ENCODE measurements at places on chromosomes 2 and 18.

- no peak for DNase-seq
Observed at GRCh38 chr2:232854082-232854481, 16.0 kb upstream of the SNORC start.

GRCh38 chr2:51329512-51329911 is 297.6 kb upstream of the NRXN1 start:
- DNase-seq: no peak

GRCh38 chr2:86552889-86553288 is 10.4 kb downstream of the CHMP3 start:
- DNase-seq: no peak

- no peak for DNase-seq
Observed at GRCh38 chr18:59799383-59800015, 100.3 kb upstream of the PMAIP1 start.

DNA sequence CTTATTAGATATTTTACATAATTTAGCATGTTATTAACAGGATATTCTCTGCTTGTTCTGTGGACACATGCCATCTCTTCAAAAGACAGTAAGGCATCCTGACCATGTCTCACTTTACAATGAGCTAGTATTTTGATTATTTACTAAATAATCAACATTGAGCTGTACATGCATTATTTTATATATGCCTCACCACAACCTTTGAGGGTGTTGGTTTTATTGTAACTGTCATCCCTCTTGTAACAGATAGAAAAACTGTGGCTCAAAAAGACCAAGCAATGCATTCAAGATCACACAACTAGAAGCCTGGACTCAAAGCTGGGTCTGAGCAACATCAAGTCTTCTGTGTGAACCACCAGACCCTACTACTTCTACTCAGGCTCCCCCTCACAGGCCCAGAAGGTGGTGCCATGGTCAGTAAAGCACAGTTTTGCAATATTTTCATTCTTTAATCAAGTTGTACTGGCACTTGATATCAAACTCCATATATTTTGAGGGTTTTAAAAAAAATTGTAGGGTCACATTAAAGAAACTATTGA is 105.1 kb upstream of the ARL5A start:
- DNase-seq: no peak

DNA sequence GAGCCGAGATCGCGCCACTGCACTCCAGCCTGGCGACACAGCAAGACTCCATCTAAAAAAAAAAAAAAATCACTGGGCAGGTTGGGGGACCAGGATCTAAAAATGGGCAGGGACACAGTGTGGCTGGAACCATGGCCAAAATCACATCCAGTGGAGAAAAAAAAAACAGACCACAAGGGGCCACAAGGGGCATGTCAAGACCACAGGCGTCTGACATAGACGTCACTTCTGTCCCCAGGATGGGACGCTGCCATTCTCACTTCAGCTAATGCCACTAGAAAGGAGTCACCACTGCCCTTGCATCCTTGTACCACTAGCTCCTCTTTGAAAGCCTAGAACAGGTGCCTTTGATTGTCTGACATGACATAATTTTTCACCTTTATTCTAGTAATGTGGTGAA is 2.5 kb upstream of the POMC start:
- no peak for DNase-seq

DNA sequence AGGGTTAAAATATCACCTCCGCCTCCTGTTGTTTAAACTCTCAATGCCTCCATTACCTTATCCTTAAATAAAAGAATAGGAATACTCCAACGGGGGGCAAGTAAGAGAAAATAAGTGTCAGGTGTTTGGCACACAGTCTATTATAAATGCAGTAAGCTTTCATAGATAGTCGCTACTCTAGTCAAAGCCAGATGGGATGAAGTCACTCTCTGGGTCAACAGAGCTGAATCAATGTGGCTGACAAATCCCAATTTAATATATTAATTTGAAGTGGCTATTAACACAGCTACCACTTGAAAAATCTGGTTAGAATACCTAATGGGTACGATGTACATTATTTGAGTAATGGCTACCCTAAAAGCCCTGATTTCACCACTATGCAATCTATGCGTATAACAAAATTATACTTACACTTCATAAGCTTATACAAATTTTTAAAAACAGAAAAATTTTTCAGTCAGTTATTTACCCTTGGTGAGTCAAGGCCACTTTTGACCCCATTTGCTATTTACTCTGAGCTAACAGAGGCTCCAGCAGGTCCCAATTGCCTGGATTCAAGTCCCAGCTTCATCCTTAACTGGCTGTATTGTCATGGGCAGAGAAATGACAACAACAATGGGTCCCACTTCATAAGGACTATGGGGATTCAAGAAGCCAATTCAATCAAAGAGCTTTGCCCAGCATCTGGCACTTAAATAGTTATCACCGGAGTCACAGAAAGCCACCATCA is 167.5 kb upstream of the PID1 start:
- no peak for DNase-seq

- no peak for DNase-seq
Observed at GRCh38 chr2:226531061-226531810, 268.4 kb downstream of the IRS1 start.

DNA sequence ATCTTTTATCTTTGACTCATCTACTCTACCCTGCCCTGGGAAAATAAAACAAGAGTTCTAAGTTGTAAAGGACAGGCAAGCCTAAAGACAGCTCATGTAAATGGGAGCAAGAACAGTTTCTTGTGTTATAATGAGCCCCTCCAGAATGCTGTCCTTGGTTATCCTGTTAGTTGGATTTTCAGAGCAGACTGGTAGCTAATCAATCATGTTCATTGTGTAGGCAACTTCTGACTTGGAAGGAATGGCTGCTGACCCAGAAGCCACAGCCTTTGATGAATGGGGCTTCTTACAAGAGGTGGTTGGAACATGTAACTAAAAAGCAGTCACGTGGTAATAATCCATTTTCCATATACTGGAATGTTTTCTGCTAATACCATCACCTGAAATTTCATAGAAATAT is 254.2 kb downstream of the AGPS start:
- DNase-seq: no peak

- DNase-seq: no peak
Observed at GRCh38 chr2:119659601-119660342, 19.2 kb upstream of the TMEM177 start.

DNA sequence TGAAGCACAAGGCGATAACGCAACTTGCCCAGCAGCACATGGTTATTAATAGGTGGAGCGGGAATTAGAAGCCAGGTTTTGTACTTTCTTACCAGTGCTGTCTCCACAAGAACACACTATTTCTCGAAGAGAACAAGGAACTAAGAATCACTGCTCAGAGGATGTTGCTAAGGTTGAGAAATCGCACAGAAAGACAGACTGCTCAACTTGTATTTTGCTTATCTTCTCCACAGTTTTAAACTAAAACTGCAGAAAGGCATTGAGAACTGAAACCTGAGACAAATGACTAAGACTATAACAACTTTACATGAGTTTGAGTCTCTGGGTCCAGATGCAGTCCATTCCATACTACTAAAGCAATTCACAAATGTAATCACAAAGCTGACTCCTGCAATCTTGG is 6.2 kb downstream of the PRKD3 start:
- no peak for DNase-seq

GRCh38 chr2:95346231-95346737 is 49.1 kb downstream of the KCNIP3 start:
- DNase-seq: no peak

Data from SIG-M5 (cell line).